Thymus (tissue), 14 donors: ENCODE measurements at places on chromosomes 5 and 9.

DNA sequence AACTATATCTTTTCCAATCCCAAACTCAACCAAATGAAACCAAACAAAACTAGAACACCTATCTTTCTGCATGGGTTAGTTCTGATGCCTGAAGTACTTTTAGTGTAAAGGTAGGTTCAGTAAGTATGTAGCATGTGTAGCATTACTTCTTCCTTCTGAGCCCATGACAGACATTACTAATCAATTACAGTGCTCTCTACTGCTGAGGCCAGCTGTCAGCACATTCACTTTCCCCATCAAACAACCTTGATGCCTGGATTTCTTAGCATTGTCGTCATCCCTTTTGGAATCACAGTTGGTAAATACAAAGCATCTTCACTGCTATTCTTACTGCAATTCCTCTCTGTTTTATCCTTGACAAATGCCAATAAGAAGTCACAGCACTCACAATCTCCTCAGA, 103.2 kb downstream of the PTTG1 start:
- H3K27me3 ChIP-seq: no peaks in the 10 kb centered on the region
- no peaks in the 10 kb centered on the region for H3K36me3 ChIP-seq
- DNase-seq: no peak
- no peaks in the 10 kb centered on the region for H3K4me1 ChIP-seq
- H3K27ac ChIP-seq: no peak overlapping the region

- no peak overlapping the region for H3K4me3 ChIP-seq
- no peaks in the 10 kb centered on the region for H3K4me1 ChIP-seq
- H3K36me3 ChIP-seq: no peaks in the 10 kb centered on the region
- H3K27ac ChIP-seq: no peak overlapping the region
Observed at GRCh38 chr9:88559661-88560060, 24.7 kb downstream of the NXNL2 start.

- no peak overlapping the region for H3K4me3 ChIP-seq
- H3K4me1 ChIP-seq: no peaks in the 10 kb centered on the region
- H3K27ac ChIP-seq: no peak overlapping the region
Observed at GRCh38 chr9:125463926-125464325, 202.3 kb downstream of the GAPVD1 start.

GRCh38 chr5:139776861-139777260, 18.7 kb upstream of the PSD2 start:
- peaks cover 3% of the 10 kb centered on the region for H3K4me1 ChIP-seq
- no peak overlapping the region for H3K4me3 ChIP-seq
- H3K27me3 ChIP-seq: peaks cover 17% of the 10 kb centered on the region
- no peak overlapping the region for H3K27ac ChIP-seq
- no peaks in the 10 kb centered on the region for H3K36me3 ChIP-seq

- DNase-seq: no peak
- no peak overlapping the region for H3K27ac ChIP-seq
- no peaks in the 10 kb centered on the region for H3K36me3 ChIP-seq
- H3K4me1 ChIP-seq: no peaks in the 10 kb centered on the region
- H3K27me3 ChIP-seq: no peaks in the 10 kb centered on the region
Observed at GRCh38 chr5:127898551-127899213, 184.9 kb upstream of the SLC12A2 start.

- no peak overlapping the region for H3K4me3 ChIP-seq
- H3K27ac ChIP-seq: no peak overlapping the region
- no peaks in the 10 kb centered on the region for H3K36me3 ChIP-seq
- no peaks in the 10 kb centered on the region for H3K27me3 ChIP-seq
Observed at GRCh38 chr9:95073042-95073607, 244.4 kb downstream of the FANCC start.

DNA sequence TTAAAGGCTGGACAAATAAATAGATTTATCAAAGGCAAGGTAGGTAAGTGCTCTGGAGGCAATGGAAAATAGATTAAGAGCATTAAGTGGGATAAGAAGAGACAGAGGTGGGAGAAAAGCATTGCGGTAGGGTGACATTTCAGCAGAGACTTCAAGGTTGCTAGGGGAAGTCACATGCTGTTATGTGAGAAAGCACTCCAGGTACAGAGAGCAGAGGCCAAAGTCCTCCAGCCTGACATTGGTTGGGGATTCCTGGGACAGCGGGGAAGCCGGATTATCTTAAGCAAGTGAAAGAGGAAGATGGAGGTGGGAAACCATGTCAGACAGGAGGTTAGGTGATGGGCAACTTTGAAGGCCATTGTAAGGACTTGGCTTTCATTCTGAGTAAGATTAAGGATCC, 1222.9 kb downstream of the PTPRD start:
- DNase-seq: no peak
- no peaks in the 10 kb centered on the region for H3K27me3 ChIP-seq
- no peak overlapping the region for H3K4me3 ChIP-seq
- H3K4me1 ChIP-seq: no peaks in the 10 kb centered on the region

GRCh38 chr5:1874771-1875220, 7.9 kb downstream of the IRX4 start:
- H3K36me3 ChIP-seq: no peaks in the 10 kb centered on the region
- no peak for DNase-seq
- H3K27ac ChIP-seq: no peak overlapping the region
- peaks cover 87% of the 10 kb centered on the region for H3K27me3 ChIP-seq
- H3K4me1 ChIP-seq: no peaks in the 10 kb centered on the region

GRCh38 chr5:167308466-167308865, 983.0 kb upstream of the WWC1 start:
- no peaks in the 10 kb centered on the region for H3K36me3 ChIP-seq
- no peak overlapping the region for H3K4me3 ChIP-seq
- no peak for DNase-seq

DNA sequence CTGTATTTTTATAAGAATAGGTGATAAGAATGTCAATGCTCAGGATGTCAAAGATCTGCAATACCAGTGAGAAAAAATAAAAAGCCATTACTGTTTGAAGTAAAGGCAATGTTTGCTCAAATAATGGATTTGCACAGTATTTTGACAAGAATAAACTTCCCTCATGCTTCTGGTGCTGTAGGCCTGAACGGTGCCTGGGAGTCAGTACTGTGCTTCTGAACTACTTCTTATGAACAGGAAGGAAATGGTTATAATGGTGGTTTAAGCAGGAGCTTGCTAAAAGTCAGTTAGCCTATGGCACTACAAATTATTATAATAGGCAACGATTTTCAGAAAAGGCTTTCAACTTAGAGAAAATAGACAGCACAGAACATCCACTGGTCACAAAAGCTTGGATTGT, 548.3 kb upstream of the CDH18 start:
- no peaks in the 10 kb centered on the region for H3K4me1 ChIP-seq
- no peaks in the 10 kb centered on the region for H3K27me3 ChIP-seq
- no peak for DNase-seq
- H3K4me3 ChIP-seq: no peak overlapping the region

- H3K27me3 ChIP-seq: no peaks in the 10 kb centered on the region
- peaks cover 22% of the 10 kb centered on the region for H3K36me3 ChIP-seq
- no peak overlapping the region for H3K27ac ChIP-seq
- no peak for DNase-seq
- H3K4me1 ChIP-seq: peaks cover 22% of the 10 kb centered on the region
- H3K4me3 ChIP-seq: no peak overlapping the region
Observed at GRCh38 chr5:1513326-1514026, 10.3 kb downstream of the LPCAT1 start.

DNA sequence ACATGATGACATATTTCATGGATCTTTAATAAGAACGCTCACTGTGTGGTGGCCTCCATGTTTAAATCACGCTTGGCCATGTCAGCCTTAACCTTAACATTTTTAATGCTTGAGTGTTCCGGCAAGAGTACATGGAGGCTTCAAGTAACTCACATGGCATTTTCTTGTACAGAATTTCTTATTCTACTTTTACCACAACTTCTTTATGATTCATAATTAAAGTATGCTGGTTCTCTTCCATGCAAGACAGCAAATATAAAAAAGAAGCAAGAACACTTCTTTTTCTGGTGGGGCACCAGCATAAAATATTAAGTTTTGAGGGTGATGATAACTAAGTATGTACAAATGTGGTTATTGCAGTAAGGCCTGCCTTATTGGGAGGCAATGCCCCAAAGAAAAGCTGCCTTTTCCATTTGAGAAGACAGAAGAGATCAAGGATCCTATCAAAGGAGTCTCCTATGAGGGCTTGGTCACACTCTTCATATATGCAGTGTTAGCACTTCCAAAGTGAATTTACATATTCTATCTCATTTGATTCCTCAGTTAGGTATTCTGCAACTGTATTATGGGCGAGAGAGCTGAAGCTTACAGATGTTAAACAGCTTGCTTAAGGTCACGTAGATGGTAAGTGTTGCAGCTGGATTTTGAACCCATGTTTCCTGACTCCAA, 382.7 kb upstream of the MEF2C start:
- DNase-seq: no peak
- no peak overlapping the region for H3K4me3 ChIP-seq
- no peaks in the 10 kb centered on the region for H3K4me1 ChIP-seq
- H3K36me3 ChIP-seq: no peaks in the 10 kb centered on the region
